Cardiac muscle cell (in vitro differentiated cells and primary cell): ENCODE measurements at places on chromosomes 11 and 22. TPM values are rescaled to one million over a fixed set of nuclear protein-coding genes. Genes with fewer than 3 reads are reported as not detected.
A peak's percentile ranks its signal among the peaks of the same experiment; 100 is the strongest.

GRCh38 chr22:27799015-27799826, 2.3 kb downstream of the MN1 start:
- peak overlapping the region; percentile 77 for H3K4me3 ChIP-seq
- peaks cover 36% of the 10 kb centered on the region for H3K27me3 ChIP-seq
- H3K36me3 ChIP-seq, result no peaks in the 10 kb centered on the region

GRCh38 chr11:120401506-120401905, 65.3 kb downstream of the ARHGEF12 start:
- no peaks in the 10 kb centered on the region for H3K27me3 ChIP-seq
- peaks cover 16% of the 10 kb centered on the region for H3K4me1 ChIP-seq
- no peak overlapping the region for H3K27ac ChIP-seq

GRCh38 chr11:3947061-3947460, 91.6 kb downstream of the STIM1 start:
- peaks cover 55% of the 10 kb centered on the region for H3K4me1 ChIP-seq
- H3K27me3 ChIP-seq, result no peaks in the 10 kb centered on the region
- peak; percentile 80 for DNase-seq
- H3K4me3 ChIP-seq, result no peak overlapping the region
- no peaks in the 10 kb centered on the region for H3K36me3 ChIP-seq
- peak overlapping the region; percentile 75 for H3K27ac ChIP-seq

- no peak for DNase-seq
- no peaks in the 10 kb centered on the region for H3K36me3 ChIP-seq
- no peaks in the 10 kb centered on the region for H3K4me1 ChIP-seq
- H3K27me3 ChIP-seq, result peaks cover 92% of the 10 kb centered on the region
Observed at GRCh38 chr11:118265954-118266353, 1.9 kb upstream of the MPZL2 start.

DNA sequence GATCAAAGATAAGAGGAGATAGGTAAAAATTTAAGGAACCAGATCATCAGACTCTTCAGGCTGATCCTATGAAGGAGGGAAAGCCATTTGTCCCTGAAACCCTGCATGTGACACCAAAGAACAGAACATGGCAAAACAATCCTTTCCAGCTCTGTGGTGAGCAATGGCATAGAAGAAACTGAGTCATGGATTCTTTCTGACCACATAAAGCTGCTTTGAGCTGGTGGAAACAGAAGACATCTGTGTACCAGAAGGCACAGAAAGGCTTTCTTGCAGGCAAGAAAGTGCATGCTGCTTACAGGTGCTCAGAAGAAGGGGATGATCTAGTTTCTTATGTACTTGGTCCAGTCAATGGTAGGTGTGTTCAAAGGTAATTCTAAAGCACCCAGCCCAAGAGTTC, 45.0 kb upstream of the APOA1 start:
- H3K36me3 ChIP-seq, result no peaks in the 10 kb centered on the region
- H3K4me3 ChIP-seq, result no peak overlapping the region
- no peaks in the 10 kb centered on the region for H3K4me1 ChIP-seq
- H3K27me3 ChIP-seq, result no peaks in the 10 kb centered on the region

DNA sequence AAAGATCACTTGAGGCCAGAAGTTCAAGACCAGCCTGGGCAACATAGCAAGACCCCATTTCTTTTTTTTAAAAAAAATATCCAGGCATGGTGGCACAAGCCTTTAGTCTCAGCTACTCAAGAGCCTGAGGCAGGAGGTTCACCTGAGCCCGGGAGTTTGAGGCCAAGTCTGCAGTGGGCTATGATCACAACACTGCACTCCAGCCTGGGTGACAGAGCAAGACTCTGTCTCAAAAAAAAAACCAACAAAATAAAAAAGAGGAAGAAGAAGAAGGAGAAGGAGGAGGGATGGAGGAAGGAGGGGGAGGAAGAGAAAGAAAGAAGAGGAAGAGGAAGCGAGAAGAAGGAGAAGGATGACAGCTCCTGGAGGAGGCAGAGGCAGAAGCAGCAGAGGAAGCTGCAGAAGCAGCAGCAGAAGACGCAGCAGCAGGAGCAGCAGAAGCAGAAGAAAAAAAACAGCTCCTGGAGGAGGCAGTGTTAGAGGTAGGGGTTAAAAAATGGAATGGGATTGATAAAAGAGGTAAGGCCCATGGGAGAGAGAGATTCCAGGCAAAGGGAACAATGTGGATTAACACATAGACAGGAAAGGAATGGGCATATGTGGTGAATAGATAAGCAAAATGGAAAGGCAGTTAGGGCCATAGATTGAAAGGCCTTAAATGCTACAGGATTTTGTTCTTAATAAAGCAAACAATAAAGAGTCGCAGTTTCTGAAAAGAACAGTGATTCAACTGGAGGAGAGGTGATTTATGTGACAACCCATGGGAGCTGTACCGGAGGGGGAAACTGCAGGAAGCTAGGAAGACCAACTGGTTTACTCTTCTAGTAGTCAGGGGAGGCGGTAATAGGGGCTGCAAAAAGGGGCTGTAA, 10.9 kb downstream of the PRCP start:
- H3K27ac ChIP-seq, result no peak overlapping the region
- H3K27me3 ChIP-seq, result no peaks in the 10 kb centered on the region
- no peak for DNase-seq
- H3K4me1 ChIP-seq, result no peaks in the 10 kb centered on the region
- no peak overlapping the region for H3K4me3 ChIP-seq
- no peaks in the 10 kb centered on the region for H3K36me3 ChIP-seq

DNA sequence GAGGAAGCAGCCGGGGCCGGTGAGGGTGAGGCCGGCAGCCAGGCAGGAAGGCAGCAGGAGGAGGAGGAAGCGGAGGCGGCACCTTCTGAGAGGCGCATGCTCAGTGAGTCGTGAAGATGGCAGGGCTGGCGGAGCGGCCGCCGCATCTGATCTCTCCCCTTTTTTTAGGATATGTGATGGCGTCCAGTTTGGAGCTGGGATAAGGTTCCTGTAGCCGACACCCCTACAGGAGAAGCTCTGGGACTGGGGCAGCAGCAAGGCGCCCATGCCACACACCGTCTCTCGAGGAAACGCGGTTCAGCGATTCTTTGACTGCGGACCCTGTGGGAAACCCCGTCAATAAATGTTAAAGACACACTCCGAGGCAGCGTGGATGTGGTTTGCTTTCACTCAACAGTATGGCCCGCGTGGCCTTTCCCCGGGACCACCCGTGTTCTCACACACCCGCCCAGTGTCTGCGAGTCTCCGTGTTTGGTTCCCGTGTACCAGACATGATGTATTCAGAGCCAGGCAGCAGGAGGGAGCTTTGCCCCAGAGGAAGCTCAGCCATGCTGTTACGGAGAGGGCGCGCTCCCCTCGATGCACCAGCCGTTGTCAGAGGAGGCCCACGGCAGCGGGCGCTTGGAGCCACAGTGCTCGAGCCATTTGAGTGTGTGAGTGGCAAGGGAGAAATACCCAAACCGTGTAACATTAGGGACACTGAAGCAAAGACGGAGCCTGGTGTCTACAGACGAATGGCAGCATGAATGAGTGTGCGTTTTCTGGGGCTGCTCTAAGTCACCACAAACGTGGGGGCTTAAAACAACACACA, 27.7 kb upstream of the PARVB start:
- H3K36me3 ChIP-seq, result peaks cover 17% of the 10 kb centered on the region
- H3K4me1 ChIP-seq, result no peaks in the 10 kb centered on the region
- no peak overlapping the region for H3K4me3 ChIP-seq
- H3K27me3 ChIP-seq, result no peaks in the 10 kb centered on the region
- no peak overlapping the region for H3K27ac ChIP-seq

DNA sequence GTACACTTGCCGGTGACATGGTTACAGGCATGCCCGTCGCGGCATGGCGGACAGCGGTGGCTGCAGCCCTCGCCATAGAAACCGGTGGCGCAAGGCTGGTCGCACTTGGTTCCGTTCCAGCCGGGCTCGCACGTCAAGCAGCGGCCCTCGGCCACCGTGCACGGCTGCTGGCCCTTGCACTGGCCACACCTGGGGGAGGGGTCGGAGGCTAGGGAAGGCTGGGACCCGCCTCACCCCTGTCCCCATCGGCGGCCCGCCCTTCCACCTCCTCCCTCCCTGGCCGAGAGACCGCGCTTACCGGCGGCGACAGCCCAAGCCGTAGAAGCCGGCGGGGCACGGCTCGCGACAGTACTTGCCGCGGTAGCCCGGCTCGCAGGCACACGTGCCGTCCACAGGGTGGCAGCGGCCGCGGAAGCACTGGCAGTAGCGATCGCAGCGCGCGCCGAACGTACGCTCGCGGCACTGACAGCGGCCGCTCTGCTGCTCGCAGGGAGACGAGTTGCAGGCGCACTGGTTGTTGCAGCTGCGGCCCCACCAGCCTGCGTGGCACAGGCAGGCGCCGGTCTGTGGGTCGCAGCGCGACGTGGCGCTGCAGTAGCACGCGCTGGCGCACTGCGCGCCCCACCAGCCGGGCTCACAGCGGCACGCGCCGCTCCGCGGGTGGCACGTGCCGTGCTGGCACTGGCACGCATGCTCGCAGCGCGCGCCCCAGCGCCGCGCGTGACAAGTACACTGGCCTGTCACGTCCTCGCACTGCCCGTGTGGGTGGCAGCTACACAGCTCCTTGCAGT, 6.7 kb downstream of the SCARF2 start:
- H3K27ac ChIP-seq, result no peak overlapping the region
- peak; percentile 80 for DNase-seq
- H3K27me3 ChIP-seq, result peaks cover 55% of the 10 kb centered on the region
- peak overlapping the region; percentile 22 for H3K4me3 ChIP-seq
- peaks cover 7% of the 10 kb centered on the region for H3K4me1 ChIP-seq

DNA sequence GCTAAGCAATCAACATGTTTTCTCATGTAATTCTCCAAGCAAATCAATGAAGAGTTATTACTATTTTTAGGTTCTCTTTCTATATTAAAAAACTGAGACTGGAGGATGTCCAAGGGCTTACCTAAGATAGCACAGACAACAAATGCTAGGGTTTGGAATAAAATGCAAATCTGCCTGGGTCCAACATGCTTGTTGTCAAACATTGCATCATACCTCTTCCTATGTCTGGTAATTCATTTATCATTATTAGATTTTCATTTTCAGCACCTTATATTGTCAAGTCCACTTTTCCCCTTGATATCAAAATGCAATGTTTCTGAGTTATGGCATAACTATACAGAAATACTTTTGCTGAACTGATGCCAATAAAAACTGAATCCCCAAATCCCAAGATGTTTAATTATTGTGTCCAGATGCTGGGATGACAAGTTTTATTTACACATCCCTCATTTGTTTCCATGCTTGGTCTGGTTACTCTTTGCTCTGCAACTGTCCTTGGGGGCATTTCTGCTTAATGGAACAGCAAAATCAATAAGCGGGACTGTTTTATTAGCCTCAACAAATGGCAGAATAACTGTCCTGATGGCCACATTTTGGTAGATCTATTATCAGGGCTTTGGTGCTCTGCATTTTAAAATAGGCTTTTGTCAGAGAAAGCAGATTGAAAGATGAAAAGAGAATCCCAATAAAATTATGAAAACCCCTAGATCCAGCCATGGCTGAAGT, 86.0 kb downstream of the C11orf87 start:
- H3K36me3 ChIP-seq, result no peaks in the 10 kb centered on the region
- DNase-seq, result no peak
- no peaks in the 10 kb centered on the region for H3K4me1 ChIP-seq
- H3K4me3 ChIP-seq, result no peak overlapping the region
- H3K27ac ChIP-seq, result no peak overlapping the region

DNA sequence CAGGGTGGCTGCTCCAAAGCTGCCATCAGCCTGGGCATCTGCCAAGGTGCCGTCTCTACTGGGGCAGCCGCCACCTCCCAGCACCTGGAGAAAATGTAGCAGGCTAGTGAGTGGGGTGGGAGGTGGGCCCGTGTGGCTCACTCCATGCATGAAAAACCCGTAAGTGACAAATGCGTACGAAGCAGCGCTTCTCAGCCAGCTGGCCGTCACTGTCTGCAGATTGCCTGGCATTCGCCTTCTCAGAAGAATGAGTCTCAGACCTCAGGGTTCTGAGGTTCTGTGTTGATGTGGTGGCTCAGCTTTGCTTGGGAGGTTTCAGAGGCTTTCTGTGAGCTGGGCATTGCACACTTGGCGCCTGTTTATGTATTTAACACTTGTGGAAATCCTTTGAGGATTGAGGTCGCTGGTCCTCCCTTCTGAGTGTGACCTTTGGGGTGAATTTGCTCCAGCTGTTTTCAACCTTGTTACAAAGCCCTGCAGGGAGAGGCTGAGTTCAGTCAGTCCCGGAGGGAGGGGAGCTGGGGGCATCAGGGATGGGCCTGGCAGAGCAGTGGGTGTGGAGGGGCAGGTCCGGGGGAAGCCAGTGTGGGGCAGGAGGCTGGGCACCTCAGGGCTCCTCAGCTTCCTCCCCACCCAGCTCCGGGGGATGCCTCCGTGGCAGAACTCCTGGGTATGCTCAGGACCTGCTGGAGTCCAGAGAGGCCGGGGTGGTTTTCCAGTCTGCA, 977.0 kb downstream of the TBC1D22A start:
- H3K36me3 ChIP-seq, result no peaks in the 10 kb centered on the region
- H3K4me3 ChIP-seq, result no peak overlapping the region
- no peaks in the 10 kb centered on the region for H3K4me1 ChIP-seq
- no peak overlapping the region for H3K27ac ChIP-seq
- no peaks in the 10 kb centered on the region for H3K27me3 ChIP-seq

GRCh38 chr11:104583857-104584256, 314.4 kb downstream of the CASP12 start:
- no peak overlapping the region for H3K4me3 ChIP-seq
- no peaks in the 10 kb centered on the region for H3K27me3 ChIP-seq
- H3K36me3 ChIP-seq, result no peaks in the 10 kb centered on the region
- DNase-seq, result no peak
- no peak overlapping the region for H3K27ac ChIP-seq
- H3K4me1 ChIP-seq, result peaks cover 7% of the 10 kb centered on the region

DNA sequence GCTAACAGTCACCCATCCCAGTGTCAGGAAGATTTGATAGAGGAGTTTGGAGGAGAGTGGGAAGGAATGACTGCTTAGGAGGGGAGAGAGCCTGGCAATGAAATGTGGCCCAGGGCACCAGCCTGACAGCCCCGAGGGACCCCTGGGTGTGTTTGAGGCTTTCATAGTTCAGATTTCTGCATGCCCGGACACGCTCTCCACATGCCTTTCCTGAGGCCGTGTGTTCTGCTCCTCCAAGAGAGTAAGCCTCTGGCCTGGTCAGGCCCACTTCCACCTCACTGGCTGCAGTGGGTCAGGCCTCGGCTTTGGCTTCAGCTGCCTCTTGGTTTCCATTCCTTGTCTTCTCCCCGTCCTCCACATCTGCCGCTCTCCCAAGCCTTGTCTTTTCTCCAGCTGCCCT, 78.4 kb downstream of the C22orf31 start:
- peaks cover 7% of the 10 kb centered on the region for H3K36me3 ChIP-seq

The CYP2D6 gene
- polyA plus RNA-seq, result 2.3 and 2.6 TPM in 2 replicates

The RIMBP3C gene
- 0.32 and 0.59 TPM in 2 replicates for polyA plus RNA-seq

The GPHA2 gene
- polyA plus RNA-seq, result 0.60 TPM in 1 of 2 replicates, not detected in the other

The TMEM132A gene
- 143 and 176 TPM in 2 replicates for polyA plus RNA-seq

The CHADL gene
- 0.49 and 1.8 TPM in 2 replicates for polyA plus RNA-seq
